Activated naive CD4-positive, alpha-beta T cell treated with anti-CD3 and anti-CD28 coated beads, Interleukin-2, amount 50 U/mL, for 72 hours (primary cell): ENCODE measurements at places on chromosomes 4 and X.
A peak's percentile ranks its signal among the peaks of the same experiment; 100 is the strongest.

GRCh38 chr4:184439386-184439785 is 35.0 kb downstream of the IRF2 start:
- no peak for DNase-seq

DNA sequence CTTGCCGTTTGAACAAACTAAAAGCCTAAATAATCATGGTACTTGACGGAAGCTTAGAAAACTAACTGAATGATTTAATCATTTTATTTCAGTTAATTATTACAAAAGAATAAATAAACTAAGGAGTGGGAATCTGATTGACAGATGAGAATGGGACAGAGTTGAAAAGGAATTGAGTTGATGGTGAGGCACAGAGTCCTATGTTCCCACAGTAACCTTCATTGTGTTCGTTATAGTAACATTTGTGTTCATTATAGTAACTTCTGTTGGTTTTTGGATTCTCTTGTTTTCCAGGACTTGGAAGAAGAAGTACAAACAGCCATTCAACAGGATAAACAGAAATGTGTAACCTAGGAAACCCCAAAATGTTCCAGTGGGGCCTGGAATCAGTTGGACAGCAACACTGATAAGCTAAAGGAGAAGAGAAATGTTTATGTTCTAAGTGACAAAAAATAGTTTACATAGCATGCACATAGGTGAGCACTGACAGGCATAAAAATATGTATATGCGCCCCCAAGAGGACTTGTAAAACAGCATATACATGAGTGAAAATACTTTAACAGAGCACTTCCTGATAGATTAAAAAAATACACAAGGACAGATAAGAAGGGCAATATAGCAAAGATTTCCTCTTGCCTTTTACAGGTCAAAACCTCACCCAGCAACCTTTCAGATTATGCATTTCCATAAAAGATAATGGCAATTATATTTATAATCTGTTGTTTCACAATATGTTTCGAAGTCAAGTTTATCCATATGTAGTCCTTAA is 218.6 kb upstream of the HTR2C start:
- no peak for DNase-seq

DNA sequence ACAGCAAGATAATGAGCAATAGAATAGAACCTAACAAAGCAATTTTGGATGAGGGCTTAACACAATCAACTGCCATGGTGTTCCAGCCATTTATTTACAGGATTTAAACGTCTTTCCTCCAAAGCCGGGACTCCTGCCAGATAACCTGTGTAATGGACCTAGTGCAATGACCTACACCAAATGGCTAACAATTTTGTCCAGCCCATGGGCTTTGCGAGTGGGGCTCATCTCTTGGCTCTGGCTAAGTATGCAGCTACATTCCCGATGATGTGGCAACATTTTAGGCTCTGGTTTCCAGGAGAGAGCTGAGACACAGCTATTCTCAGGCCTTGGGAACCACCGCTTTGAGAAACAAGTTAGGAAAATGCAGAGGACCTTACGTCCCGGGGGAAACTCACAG is 822.3 kb upstream of the FTHL17 start:
- DNase-seq: no peak

DNA sequence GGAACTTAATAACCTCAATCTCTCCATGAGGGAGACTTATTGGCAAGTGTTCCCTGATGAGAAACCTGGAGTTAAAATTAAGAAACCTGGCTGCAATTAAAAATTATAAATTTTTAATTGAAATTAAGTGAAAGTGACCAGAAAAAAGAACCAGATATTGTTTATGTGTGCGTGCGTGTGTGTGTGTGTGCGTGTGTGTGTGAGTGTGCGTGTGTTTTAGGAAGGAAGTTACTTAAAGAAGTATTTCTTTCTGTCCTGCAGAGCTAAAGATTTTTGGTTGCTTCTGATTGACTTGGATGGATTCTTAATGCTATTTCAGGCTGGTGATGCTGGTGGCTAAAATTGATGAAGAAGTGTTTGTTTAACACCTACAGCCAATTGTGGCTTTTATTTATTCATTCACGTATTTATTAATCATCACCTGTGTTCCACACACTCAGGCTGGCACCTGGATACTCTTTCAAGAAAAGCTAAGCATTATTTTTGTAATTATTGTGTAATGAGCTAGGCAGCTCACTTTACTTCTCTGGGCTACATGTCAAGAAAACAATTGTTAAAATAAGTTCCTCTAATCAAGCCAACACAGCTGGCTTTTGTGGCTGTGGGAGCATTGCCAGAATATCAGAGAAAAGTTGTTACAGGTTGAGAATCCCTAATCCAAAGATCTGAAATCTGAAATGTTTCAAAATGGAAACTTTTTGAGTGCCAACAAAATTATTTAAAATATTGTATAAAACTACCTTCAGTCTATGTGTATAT is 68.5 kb downstream of the CEP44 start:
- DNase-seq: no peak

GRCh38 chrX:48897157-48897624 is 377 bp downstream of the TIMM17B start:
- DNase-seq: peak; percentile 43

DNA sequence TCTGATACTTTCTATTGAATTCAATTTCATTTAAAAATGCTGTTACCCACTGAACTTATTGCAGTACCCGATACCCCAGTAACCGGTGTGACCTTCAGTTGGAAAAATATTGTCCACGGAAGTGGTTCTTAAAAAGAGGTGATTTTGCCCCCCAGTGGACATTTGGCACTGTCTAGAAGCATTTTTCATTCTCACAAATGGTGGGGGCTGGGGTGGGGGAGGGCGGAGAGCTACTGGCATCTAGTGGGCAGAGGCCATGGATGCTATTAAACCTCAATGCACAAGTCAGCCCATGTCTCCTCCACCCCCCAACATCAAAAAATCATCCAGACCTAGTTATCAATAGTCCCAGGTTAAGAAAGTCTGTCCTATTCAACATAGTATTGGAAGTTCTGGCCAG is 19.6 kb upstream of the CHM start:
- DNase-seq: no peak

GRCh38 chr4:156970501-156971164 is 966 bp downstream of the PDGFC start:
- DNase-seq: no peak

DNA sequence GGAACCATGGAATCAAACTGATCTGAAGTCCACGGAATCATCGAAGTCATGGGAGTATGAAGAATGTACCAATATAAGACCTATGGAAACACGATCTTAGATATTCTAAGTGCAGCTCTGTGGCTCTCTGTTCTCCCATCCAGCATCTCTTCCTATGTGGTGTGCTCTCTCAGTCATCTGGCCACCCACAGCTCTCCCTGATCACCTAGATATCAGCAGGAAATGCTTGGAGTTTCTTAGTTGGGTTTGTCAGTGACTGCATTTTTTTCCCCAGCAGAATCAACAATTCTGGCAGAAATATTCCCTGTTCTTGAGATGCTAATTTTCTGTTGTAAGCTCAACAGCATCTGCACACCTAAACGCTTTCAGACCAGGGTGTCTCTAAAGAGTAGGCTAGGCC is 94.1 kb downstream of the GC start:
- DNase-seq: no peak

- no peak for DNase-seq
Observed at GRCh38 chrX:139933904-139934303, 1.1 kb upstream of the ATP11C start.
